Brain pericyte (primary cell): ENCODE measurements at places on chromosomes 12 and 14.

DNA sequence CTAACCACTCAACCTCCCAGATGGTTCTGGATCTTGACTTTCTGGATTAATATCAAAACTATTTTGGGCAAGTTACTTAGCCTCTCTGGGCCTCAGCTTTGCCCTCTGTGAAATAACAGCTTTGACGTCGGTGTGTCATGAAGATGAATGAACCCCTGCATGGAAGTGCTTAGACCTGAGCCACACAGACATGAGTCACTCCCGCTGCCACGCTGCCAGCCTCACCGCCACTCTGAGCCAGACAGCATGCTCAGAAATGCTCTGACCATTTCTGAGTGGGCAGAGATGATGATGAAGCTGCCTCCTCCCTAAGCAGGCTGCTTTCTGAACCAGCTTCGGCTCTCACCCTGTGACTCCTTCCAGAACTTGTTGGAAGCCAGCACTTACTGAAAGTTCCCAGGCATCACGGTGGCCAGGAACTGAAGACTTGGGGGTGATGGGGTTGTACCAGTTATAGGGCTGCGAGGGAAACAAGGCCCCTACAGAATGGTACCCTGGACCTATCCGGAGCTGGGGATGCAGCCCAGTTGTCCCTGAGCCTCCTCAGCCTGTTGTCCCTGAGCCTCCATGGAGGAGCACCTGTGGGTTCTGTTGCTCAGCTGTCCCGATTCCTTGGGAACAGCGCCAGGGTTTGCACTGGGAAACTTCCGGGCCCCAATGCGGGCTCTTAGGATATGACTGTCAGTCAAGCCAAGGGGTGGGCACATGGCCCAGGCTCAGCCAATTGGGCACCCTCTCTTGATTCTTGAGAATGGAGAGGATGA is 2.0 kb upstream of the CCDC197 start:
- DNase-seq, result no peak

DNA sequence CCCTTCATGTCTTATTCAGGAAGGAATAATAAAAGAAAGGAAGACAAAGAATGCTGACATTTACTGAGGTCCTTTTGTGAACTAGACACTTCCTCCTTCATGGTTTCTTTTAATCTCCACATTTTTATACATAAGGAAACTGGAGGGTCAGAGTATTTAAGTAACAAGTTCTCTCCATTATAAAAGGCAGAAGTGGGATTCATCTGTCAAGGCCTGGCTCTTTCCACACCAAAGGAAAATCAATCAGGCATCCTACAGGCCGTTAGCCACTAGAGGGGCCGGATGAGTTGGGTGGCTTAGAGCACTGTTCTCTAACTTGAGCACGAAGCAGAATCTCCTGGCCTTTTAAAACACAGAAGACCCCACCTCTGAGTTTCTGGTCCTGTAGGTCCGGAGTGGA is 36.8 kb upstream of the NINJ2 start:
- no peak for DNase-seq

- no peak for DNase-seq
These were observed 28.1 kb downstream of the ZFYVE21 start for GRCh38 chr14:103743691-103744090.

DNA sequence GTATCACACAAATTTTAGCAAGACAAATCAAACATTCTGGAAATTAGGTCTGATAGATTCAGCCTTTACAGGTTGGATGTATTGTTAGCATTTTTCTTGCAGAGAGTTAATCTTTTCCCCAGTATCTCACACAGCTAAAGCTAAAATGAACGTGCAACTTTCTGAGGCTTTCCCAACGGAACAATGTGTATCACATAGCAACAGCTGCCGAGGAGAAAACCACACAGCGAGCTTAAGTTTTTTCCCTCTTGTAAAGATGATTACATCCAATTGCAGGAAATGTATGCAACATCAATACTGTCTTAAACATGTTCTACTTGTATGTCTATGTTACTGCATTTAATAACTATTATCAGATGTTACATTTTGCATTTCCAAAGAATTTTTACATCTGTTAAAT is 182.2 kb downstream of the CCDC59 start:
- no peak for DNase-seq

DNA sequence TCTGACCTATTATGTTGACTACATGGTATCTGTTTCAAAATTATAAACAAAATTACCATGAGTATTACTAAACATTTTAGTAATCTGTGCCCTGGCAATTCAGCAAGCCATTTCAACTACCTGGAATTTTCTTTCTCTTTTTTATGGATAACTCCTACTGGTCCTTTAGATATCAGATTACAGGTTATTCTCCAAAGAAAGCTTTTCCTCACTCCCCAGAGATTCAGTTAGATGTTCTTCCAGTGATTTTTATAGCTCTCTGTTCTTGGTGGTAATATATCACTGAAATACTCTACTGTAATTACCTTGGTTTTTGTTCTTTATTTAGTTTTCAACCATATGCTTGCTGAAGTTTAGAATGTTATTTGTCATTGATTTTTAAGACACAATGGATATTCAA is 930.2 kb upstream of the FOXG1 start:
- no peak for DNase-seq

DNA sequence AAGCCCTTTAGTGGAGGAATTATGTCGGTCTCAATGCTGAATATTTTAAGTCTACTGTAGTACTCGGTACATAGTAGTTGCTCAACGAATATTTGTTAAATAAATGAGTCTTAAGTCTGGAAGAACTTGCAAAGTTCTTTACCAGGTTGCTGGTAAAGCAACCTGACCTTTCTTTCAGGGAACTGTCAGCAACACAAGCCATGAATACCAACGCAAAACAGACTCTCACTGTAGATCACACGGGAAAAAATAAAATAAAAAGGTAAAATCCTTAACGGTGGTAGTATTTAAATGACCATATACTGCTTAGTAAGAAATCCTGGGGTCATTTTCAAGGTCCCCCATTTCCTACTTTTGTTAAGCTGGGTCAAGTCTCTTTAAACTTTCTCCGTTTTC is 447 bp upstream of the NUBPL start:
- no peak for DNase-seq

- DNase-seq, result no peak
These were observed 333.6 kb downstream of the TMEM121 start for GRCh38 chr14:105859717-105860614.

DNA sequence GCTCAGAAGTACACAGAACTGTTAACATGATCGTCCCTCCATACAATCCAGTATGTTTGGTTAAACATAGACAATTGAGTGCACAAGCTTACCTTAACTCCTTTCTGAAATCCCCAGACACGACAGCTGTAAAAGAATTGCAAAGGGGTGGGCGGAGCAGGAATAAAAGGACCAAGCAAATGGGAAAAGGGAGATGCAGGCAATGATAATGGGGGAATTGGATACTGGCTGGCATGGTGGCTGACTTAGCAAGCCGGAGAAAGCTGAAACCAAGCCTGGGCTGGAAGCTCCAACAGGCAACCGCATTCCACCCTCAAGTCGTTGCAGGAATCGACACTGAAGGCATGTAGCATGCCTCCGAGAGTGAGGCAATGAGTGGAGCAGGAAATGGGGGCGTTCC is 96.8 kb upstream of the TMEM132C start:
- DNase-seq, result no peak

- DNase-seq, result no peak
These were observed 99.0 kb downstream of the SETD3 start for GRCh38 chr14:99381688-99382060.

DNA sequence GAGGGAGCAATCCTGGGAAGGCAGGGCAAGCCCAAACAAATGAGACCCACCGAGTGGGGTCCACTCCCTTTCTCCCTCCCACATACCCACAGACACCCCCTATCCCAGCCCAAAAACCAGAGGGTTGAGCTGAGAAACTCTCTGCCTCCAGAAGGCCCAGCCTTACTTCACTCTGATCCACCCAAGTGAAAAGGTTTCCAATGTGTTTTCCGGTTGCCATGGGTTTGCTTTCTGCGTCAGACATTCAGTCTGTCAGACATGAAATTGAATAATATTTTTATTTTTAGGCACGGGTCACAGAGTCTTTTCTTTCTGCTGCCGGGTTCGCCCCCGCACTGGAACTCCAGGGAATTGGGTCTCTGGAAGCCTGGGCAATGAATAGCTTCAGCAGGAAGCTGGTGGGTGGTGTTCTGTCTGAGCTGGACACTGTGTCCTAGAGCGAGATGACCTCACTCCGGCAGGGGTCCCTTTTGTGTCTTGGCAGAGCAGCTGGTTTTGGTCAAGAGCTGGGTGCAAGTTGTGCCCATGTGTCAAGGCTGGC is 69.8 kb upstream of the CLMN start:
- peak; percentile 12 for DNase-seq

GRCh38 chr12:62732861-62733427 is 202.0 kb downstream of the PPM1H start:
- no peak for DNase-seq

DNA sequence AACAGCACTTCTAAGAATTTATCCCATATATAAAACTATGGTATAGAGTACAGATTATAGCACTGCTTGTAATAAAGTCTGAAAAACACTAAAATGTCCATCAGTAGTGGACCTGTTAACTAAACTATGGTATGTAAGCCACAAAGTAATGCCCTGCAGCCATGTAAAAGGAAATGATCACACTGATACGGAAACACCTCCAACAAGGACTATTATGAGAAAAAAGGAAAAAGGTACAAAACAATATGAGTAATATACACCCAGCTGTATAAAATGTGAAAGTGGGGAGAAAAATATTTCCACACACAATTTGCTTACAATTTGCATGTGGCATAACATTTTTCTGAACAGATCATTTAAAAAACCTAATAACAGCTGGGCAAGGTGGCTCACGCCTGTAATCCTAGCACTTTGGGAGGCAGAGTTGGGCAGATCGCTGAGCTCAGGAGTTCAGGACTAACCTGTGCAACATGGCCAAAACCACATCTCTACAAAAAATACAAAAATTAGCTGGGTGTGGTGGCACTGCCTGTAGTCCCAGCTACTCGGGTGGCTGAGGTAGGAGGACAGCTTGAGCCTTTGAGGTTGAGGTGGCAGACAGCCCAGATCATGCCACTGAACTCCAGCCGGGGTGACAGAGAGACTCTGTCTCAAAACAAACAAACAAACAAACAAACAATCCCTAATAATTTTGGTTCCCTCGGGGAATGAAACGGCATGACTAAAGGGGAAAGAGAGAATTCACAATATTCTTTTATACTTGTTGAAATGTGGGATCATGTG is 250.5 kb downstream of the MED13L start:
- no peak for DNase-seq

- no peak for DNase-seq
These were observed at the start of gene NELL2 for GRCh38 chr12:44875954-44876543. TSS of gene NELL2 (minus strand) at chr12:44876315. CDS start at chr12:44875869, 446 bp downstream.

DNA sequence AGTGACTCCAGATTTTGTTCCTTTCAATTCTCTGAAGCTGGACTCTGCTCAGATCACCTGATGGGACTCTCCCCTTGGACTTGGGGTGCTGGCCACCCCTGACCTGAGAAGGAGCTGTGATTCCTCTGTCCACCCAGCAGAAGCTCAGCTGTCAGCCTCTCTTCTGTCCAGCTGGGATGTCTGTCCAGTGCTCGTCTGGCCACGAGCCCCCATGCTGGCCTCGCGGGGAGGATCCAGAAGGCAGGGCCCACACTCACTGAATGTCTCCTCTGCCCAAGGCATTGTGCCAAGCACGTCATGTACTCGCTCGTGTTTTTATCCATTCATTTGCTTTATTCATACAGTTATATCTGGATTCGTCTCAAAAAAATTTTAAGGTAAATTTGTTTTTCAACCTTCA is 14.2 kb upstream of the SLC24A4 start:
- DNase-seq, result no peak
